Esophagus squamous epithelium (tissue), 5 donors: ENCODE measurements at places on chromosomes 1 and 21. TPM values are rescaled to one million over a fixed set of nuclear protein-coding genes. Genes with fewer than 3 reads are reported as not detected.

Gene ACOT11
- 20.8 TPM for total RNA-seq

Gene CLDN17
- 0.53 TPM for total RNA-seq

Gene CTH
- 0.41 TPM for total RNA-seq

Gene GABRD
- 0.57 TPM for total RNA-seq

Gene VCAM1
- total RNA-seq, result 2.8 TPM

Gene GREM2
- 0.45 TPM for total RNA-seq

DNA sequence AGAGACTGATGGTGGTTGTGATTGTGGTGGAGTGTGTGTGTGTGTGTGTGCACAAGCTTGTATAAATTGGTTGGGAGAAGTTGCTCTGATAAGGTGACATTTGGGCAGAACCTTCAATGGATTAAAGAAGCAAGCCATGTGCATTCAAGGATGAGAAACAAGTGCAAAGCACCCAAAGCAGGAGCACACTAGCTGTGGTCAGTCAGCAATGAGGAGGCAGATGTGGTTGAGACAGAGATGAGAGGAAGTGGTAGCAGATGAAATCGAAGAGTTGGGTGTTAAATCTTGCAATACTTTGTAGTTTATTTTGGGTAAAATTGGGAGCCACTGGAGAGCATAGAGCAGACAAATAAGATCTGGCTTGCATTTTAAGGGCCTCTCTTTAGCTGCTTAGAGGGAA is 4.4 kb upstream of the PGBD5 start:
- H3K27ac ChIP-seq, result no peak overlapping the region
- no peaks in the 10 kb centered on the region for H3K27me3 ChIP-seq
- no peak for DNase-seq
- H3K4me1 ChIP-seq, result no peaks in the 10 kb centered on the region

DNA sequence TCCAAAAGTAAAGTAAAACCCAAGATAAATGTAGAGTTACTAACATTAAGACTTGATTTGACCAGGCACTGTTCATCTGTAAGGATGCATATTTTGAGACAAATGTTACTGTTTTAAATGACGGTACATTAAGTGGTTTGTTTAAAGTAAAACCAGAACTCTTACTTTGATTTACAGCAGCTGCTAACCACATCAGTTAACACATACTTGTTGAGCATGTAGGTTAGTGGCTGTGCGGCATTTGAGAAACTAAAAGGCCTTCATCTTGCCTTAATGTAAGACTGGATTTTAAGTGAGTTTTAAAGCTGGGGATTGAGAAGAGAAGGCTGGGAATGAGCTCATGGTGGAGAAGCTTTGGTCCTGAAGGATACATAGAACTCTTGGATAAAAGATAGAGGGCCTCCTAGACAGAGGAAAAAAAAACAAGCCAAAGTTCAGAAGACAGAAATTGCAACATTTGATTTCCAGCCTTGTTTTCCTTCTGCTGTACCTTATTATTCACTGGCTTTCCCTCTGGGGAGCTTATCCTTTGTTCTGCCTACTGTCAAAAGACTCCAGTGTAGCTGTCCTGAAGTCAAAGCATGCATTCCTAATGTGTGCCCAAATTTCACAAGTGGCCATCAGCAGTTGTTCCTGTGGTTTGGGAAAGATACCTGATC is 66.6 kb downstream of the MTR start:
- H3K4me3 ChIP-seq, result no peak overlapping the region
- no peaks in the 10 kb centered on the region for H3K36me3 ChIP-seq
- H3K27me3 ChIP-seq, result no peaks in the 10 kb centered on the region
- H3K27ac ChIP-seq, result peak overlapping the region; percentile 39
- H3K4me1 ChIP-seq, result no peaks in the 10 kb centered on the region
- DNase-seq, result no peak

DNA sequence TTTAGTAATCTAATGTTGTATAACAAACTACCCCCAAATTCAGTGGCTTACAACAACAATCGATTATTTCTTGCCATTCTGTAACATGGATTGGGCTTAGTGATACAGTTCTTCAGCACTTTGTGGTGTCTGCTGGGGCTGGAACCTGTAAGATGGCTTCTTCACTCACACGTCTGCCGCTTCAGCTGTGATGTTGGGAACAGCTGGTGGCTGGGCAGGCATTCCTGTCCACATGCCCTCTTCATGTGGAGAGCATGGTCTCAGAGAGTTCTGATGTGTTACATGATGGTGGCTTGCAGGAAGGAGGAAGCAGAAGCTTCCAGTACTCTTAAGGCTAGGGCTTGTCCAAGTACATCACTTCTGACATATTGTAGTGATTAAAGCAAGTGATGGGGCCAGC is 276.9 kb downstream of the PTBP2 start:
- no peaks in the 10 kb centered on the region for H3K27me3 ChIP-seq
- no peak for DNase-seq
- no peak overlapping the region for H3K4me3 ChIP-seq

GRCh38 chr1:239417221-239417620 is 30.9 kb downstream of the CHRM3 start:
- no peak overlapping the region for H3K27ac ChIP-seq
- no peak overlapping the region for H3K4me3 ChIP-seq
- no peak for DNase-seq
- no peaks in the 10 kb centered on the region for H3K27me3 ChIP-seq
- no peaks in the 10 kb centered on the region for H3K4me1 ChIP-seq
- no peaks in the 10 kb centered on the region for H3K36me3 ChIP-seq

DNA sequence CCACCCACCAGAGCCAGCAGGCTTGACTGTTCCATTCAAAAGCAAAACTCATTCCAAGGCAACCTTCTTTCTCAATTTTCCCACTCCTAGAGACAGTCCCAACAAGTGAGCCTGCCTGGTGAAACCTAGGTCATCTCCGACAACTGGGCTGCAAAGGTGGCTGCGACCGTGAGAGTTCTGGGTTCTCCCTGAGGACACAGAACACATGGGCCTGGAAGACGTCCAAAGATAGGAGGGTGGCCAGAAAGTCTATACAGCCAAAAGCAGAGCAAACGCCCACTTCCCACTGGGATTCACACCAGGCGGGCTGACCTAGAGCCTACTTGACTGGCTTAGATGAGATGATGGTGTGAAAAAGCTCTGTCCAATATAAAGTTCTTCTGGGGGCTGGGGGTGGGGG is 90.2 kb upstream of the GRIK3 start:
- DNase-seq, result no peak
- no peaks in the 10 kb centered on the region for H3K27me3 ChIP-seq
- no peak overlapping the region for H3K27ac ChIP-seq
- no peak overlapping the region for H3K4me3 ChIP-seq

GRCh38 chr1:54664364-54664763 is 22.8 kb downstream of the MROH7 start:
- no peak overlapping the region for H3K27ac ChIP-seq
- no peaks in the 10 kb centered on the region for H3K27me3 ChIP-seq

- H3K4me1 ChIP-seq, result no peaks in the 10 kb centered on the region
- no peaks in the 10 kb centered on the region for H3K27me3 ChIP-seq
- no peak overlapping the region for H3K4me3 ChIP-seq
- H3K36me3 ChIP-seq, result no peaks in the 10 kb centered on the region
- peak overlapping the region; percentile 33 for H3K27ac ChIP-seq
- no peak for DNase-seq
Measured at GRCh38 chr1:244303610-244303969, 148.1 kb downstream of the ADSS2 start.

- no peak overlapping the region for H3K4me3 ChIP-seq
- DNase-seq, result no peak
- H3K27me3 ChIP-seq, result no peaks in the 10 kb centered on the region
- peaks cover 61% of the 10 kb centered on the region for H3K36me3 ChIP-seq
Measured at GRCh38 chr1:39566441-39567137, 10.0 kb downstream of the PABPC4 start.

DNA sequence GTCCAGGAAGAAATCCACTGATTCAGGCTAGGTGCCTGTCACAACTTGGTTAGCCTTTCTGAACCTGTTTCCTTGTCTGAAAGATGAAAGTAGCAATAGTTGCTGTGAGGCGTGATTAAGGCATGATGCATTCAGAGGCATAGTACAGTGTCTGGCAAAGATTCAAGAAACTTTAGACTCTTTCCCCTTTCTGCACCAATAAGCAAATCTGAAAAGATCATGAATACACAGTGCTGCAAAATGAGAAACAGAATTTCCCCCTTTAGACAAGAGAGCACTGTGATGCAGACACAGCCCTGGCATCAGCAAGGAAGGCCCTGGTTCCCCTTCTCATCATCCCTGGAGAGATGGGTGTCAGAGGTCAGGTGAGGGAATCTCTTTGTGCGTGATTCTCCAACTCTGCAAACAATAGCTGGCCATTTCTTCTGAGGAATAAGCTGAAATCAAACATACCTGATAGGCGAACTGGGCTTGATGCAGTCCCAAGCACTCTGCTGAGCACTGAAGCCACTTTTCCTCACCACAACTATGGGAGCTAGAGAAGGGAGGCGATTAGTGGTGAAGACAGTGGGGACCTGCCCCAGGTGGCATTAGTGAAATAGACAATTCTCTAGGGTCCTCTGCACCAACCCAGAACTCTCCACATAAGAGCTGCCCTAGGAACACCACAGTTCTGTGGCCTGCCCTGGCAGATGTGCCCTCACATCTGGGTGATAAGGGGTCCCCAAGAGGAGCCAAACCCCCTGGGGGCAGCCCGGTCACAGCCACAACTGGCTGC is 41.7 kb downstream of the ITPKB start:
- H3K27ac ChIP-seq, result peak overlapping the region; percentile 87
- peaks cover 26% of the 10 kb centered on the region for H3K4me1 ChIP-seq
- H3K27me3 ChIP-seq, result no peaks in the 10 kb centered on the region
- no peak overlapping the region for H3K4me3 ChIP-seq

DNA sequence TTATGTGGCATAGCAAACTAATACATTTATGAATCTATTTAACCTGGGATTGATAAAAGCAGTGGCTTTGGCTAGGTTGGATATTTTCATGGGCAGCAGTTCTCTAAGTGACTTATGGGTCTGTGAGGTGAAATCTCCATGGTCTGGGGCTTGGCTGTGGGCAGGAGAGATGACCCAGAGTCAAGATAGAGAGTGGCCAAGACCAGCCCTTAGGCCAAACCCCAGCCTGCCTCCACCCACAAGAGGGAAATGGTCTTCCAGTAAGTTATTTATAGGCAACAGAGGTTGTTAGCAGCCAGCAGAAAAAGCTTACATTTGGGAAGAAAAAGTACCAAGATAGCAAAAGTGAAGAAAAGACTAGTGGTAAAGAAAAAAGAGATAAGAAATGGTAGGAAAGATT is 61.4 kb downstream of the SLC35F3 start:
- H3K36me3 ChIP-seq, result no peaks in the 10 kb centered on the region
- H3K27me3 ChIP-seq, result no peaks in the 10 kb centered on the region
- no peak overlapping the region for H3K4me3 ChIP-seq
- DNase-seq, result no peak

DNA sequence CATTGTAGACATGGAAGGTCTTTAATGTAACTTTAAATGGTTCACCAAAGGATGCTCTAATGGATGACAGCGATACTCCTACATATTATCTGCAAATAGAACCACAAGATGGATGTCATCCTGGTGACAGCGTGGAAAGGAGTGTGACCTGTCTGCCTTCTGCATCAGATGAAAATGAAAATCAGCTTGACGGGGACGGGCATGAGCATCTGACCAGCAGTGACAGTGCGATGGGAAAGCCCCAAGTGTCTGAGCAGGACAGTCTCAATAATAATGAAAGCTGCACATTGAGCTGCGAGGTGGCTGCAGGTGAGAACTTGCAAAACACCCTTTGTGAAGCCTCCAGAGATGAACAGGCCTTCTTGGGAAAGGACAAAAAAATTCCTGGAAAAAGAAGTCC is 25.2 kb downstream of the CNST start:
- no peak for DNase-seq
- H3K27ac ChIP-seq, result no peak overlapping the region
- no peaks in the 10 kb centered on the region for H3K27me3 ChIP-seq
- no peaks in the 10 kb centered on the region for H3K36me3 ChIP-seq
- H3K4me1 ChIP-seq, result peaks cover 19% of the 10 kb centered on the region
- no peak overlapping the region for H3K4me3 ChIP-seq

- no peak for DNase-seq
- no peaks in the 10 kb centered on the region for H3K4me1 ChIP-seq
- H3K4me3 ChIP-seq, result no peak overlapping the region
- H3K27ac ChIP-seq, result no peak overlapping the region
Measured at GRCh38 chr1:225362805-225363204, 65.0 kb downstream of the LBR start.

- H3K36me3 ChIP-seq, result no peaks in the 10 kb centered on the region
- H3K27ac ChIP-seq, result no peak overlapping the region
- no peaks in the 10 kb centered on the region for H3K27me3 ChIP-seq
- no peak overlapping the region for H3K4me3 ChIP-seq
- no peak for DNase-seq
Measured at GRCh38 chr1:22283596-22283995, 140.7 kb upstream of the WNT4 start.
